ENCODE measurements at places on chromosomes 6 and 20.
A peak's percentile ranks its signal among the peaks of the same experiment; 100 is the strongest.

DNA sequence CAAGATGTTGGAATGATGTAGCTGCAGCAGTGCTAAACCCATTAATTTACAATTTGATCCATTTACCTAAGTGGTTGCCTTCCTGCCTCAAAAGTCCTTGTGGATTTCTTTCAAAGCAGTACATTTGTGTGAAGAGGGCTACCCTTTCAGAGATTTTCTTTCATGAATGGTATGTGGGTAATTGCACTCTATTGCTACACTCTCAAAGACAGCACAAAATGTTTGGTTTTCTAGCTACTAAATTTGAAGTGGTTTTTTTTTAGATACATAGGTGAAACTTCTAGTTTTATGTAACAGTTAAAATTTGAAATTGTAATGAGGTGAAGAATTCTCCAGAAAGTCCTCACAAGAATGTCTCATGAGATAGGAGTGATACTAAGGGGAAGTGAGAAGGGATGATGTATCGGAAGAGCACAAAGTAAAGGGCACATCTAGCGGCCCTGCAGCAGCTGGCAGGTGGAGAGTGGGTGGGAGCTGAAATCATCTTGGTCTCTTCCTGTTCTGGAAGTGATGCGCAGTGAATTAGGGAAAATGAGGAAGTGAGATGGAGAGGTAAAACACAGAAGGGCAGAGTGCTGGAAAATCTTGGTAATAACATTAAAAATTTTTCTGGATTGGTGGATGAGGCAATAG lies 236.8 kb upstream of the MAN1A1 start:
- DNase-seq, result no peak

DNA sequence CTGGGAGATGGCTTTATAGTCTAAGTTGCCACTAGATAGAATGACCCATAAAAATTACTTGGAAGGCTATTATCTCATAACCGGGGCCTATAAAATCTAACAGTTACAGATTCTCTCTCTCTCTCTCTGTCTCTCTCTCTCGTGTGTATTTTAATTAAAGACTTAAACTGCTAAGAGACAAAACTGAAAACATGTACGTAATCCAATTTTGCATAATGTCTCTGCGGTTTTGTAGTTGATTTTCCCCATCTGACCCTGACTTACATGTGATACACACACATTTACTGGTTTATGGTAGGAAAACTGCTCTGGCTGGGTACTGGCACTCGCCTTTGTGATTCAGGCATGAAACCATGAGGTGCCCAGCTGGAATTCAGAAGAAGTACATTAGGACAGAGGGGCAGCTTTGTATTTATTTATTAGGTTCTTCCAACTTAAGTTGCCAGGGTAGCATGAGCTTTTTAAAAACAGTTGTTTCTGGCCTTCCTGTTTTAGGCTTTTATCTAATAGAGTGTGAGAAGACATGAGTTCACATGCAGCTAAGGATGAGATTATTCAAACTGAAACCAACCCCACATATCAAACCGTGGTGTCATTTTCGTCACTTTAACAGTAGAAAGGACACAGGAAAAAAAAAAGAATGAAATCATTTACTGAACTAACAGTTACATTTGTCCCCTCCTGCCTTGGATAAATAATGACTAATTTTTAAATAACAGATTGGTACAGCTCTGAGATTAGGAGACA lies 182.5 kb downstream of the GMPR start:
- no peak for DNase-seq

GRCh38 chr6:47680051-47680450 lies 18.3 kb upstream of the ADGRF4 start:
- DNase-seq, result no peak

DNA sequence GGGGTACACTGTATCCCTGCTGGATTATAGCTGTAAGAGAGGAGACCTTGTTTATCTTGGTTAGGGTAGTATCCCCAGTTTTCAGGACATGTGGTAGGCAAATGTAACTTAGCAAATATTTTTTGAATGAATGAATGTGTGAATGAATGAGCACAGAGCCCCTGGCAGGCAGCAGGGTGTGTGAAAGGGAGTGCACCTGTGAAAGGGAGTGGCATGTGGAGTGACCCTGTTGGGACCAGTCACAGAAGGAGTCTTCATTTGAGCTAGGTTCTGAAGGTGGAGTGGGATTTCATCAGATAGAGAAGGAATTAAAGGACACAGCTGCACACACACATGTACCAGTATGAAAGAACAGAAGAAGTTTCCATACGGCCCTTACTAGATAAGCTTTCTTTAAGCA lies 4.9 kb downstream of the SMAP1 start:
- no peak for DNase-seq

DNA sequence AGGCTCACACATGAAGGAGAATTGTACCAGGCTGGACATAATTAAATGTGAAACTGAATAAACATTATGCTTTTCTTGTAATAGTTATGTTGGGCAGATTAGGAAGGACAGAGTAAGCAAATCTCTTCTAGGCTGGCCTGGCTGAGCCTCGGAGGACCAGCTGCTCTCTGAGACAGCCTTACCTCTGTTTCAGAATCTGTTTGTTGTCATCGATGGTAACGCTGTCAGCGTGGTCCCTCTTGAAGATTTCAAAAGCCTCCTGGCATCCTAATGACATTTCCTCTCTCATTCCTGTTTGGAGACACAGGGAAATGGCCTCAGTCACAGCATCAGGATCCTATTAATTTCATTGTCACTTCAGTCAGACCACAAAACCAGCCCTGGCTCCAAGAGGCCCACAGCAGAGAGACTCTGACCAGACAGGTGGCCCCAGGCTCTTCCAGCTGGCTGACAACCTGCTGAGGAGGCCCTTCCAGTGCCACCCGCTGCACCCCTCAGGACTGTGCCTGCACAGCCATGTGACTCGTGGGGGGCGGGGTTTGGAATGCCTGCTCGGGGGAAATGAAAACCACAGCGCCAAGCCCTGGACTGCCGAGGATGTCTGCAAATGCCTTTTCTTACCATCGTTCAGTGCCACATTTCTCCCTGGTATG lies 108.5 kb upstream of the KCNK16 start:
- DNase-seq, result no peak

GRCh38 chr6:160043784-160044183 lies 74.9 kb downstream of the IGF2R start:
- no peak for DNase-seq

GRCh38 chr6:53058388-53059195 lies 6.6 kb upstream of the FBXO9 start:
- no peak for DNase-seq

- peak; percentile 30 for DNase-seq
Measured at GRCh38 chr6:147507162-147508041, 1.1 kb upstream of the SAMD5 start.

GRCh38 chr6:14146506-14147096 lies 29.0 kb downstream of the CD83 start:
- DNase-seq, result no peak

DNA sequence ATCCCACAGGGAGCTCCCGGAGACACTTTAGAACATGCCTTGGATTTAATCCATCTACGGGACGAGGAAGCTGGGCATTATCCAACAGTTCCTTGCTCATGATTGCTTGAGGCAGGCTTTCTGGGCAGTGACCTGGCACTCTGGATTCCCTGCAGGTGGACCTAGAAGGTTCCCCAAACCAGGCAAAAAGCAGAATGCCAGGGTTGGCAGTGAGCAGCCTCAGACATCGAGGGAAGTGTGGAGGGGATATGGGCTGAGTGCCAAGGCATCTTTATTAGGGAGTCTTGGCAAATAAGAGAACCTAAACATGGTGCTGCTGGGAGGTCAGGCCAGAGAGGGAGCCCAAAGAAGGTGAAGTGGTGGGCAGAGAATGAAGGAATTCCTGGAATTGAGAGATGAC lies 158.5 kb downstream of the CD83 start:
- no peak for DNase-seq

DNA sequence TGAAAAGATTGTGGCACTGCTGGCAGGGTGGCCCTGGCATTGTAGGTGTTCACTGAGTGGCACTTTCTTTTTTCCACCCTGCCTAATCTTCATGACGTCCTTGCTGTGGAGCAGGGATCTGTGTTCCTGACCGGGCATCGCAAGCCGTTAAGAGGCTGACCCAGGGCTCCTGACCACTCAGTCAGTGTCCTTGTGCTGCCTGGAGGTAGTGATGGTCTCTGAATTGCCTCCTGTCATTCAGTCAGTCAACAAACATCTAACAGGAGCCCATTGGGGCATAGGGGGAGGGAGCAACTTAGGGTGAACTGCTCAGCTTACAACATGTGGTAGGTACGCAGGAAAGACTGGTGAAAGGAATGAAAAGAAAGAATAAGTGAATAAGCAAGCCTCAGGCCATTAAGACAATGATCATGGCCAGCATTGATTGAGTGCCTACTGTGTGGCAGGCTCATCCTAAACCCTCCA lies 152.0 kb downstream of the CEBPB start:
- DNase-seq, result no peak

GRCh38 chr6:142162780-142163179 lies 15.7 kb downstream of the VTA1 start:
- no peak for DNase-seq

- DNase-seq, result peak; percentile 25
Measured at GRCh38 chr6:134295953-134296553, 21.9 kb downstream of the SGK1 start.

- DNase-seq, result no peak
Measured at GRCh38 chr20:8353512-8353911, 221.4 kb downstream of the PLCB1 start.

GRCh38 chr6:125747589-125748405 lies 1.6 kb upstream of the HEY2 start:
- peak; percentile 33 for DNase-seq

DNA sequence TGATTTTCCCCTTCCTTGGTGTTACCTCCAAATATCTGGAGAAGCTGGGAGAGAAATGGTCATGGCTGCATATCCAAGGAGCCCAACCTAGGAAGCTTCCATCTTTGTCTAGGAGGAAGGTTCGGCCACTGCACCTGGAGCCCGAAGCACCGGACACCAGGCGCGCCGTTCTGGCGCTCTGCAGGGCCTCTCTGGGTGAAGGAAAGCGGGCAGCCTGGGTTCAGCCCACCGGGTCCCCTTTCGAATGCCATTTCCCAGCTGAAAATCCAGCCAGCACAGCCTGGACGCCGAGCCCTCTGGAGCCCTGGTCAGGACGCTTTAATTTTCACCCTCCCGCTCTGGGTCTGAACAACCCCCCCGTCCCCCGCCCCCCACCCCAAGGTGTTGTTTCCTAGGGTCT lies 1.2 kb downstream of the LINC00237 start:
- DNase-seq, result no peak

DNA sequence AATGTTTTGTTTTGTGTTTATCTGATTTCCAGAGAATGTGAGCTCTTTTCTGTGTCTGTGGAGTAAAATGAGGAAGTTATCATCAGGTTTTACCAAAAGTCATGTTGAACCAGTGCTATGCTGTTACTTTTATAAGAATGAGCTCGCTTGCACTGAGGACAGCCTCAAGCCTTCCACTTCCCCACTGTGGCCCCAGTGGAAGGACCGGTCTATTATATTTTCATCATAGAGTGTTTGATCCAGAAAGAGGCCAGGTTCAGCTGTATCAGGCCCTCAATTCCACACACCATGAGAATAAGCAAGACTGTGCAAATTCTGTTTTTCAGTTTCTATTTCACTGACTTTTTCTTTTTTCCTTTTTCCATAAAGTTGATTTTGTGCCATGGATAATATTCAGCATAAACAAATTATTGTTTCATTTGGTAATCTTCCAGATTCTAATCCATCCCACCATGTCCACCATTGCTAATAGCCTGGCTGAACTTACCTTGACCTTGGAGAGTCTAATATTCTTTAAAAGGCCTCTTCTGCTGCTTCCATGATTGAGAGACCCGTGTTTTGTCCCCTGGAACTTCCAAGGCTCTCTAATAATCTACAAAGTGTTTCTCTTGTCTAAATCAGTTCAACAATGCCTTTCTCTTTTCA lies 286.2 kb downstream of the THBS2 start:
- no peak for DNase-seq

GRCh38 chr20:2109425-2110210 lies 8.0 kb downstream of the STK35 start:
- no peak for DNase-seq

DNA sequence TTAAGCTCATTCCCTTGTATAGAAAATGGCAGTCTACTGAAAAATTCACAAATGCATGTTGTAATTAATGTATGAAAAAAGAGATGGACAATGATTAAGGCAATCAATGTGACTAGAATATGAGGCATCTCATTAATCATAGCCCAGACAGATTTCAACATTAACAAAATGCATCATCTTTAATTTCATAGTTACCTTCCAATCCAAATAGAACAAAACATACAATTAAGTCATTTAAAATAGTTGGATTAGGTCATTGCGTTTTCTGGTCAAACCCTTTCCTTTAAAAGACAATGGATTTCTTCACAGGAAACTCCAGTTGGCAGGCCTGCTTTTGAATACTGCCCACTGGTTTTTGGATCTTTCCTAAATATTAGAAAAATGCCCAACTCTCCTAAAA lies 203.9 kb downstream of the HAO1 start:
- no peak for DNase-seq

GRCh38 chr6:85136310-85136709 lies 313.6 kb upstream of the NT5E start:
- no peak for DNase-seq

DNA sequence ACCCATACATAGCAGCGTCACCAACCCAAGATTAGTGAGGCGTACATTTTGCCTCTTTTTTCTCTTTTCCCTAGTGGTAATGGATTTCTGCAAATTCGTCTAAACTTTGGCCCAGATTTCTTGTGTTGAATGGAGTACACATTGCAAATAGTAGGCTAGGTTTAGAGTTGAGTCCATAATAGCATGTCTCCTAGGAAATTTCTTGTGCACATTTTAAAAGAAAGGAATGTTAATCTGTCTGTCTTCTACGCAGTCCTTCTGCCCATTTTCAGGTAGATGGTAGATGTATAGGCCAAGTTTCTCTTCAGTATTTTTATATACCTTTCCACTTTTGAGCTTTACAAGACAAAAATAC lies 15.7 kb downstream of the TAB2 start:
- DNase-seq, result no peak

GRCh38 chr6:21359926-21360325 lies 233.6 kb upstream of the SOX4 start:
- no peak for DNase-seq
